ENCODE measurements at places on chromosomes 16 and 17.

DNA sequence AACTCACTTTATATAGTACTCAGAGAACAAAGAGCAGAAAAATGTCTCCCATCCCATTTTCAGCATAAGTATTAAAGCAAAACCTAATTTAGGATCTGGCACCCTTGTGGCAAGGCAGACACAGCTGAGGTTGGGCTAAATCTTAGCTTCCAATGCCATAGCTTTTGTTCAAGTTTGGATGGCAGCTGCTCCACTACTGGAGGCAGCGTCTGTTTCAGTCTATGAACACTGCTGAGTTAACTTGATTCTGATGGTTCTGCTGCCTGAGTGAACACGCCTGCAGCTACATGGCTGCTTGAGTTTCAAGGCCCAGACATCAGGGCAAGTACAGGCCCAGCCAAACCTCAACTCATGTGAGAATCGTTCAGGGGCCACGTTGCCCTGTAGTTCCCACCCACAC, 178.2 kb upstream of the RPH3AL start:
- DNase-seq, result no peak

- no peak for DNase-seq
Observed at GRCh38 chr17:61624951-61625350, 33.9 kb upstream of the NACA2 start.

DNA sequence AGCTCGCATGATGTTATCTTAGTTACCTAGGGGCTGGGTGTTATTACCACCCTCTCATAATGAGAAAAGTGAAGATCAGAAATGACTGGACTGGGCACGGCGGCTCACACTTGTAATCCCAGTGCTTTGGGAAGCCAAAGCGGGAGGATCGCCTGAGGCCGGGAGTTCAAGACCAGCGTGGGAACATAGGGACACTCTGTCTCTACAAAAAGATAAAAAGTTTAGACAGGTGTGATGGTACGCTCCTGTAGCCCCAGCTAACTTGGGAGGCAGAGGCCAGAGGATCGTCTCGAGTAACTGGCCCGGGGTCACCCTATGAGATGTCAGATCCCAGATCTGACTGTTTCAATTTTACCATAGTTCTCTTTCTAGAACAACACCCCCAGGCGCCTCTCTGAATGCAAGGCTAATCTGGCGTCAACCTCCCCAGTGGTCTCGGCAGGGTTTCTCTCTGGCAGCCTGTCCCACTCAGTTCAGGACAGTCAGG, 1.9 kb upstream of the CCDC102A start:
- DNase-seq, result no peak

- DNase-seq, result no peak
Observed at GRCh38 chr16:78866521-78866920, 734.0 kb downstream of the MAF start.

DNA sequence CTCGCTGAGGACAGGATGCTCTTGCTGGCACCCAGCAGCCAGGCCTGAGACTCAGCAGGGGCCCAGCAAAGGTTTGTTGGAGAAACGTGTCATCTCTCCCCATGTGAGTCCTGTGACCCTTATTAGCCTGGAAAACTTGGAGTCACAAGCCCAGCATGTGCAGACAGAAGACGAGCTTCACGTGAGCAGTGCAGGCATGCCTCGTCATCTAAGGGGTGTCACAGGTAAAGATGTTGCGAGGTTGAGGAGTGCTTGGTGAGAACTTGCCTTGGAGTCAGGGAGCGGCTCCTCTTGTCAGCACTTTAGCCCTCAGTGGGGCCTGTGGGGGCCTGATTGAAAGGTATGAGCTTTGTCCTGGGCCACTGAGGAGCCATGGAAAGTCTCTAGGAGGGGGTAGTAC, 2.1 kb upstream of the CTRL start:
- DNase-seq, result no peak

- DNase-seq, result no peak
Observed at GRCh38 chr16:14489460-14489859, 140.6 kb downstream of the PARN start.

GRCh38 chr17:13596241-13596923, 5.3 kb downstream of the HS3ST3A1 start:
- no peak for DNase-seq

DNA sequence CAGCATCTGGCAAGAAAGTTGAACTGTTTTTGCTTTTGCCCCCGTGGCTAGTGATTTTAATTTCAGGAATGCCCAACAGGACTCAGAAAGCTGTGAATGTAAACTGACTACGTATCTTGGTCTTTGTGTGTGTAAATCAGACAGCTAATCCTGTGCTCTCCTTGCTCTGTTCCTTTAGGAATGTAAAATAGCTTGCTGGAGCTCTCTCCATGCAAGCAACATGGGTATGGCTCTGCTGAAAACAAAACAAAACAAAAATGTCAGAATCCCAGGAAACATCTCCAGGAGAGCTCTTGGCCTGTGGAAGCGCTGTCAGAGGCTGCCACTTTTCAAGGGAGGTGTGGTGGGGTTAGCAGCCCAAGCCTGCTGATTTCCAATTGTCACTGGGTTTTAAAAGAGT, 161.8 kb upstream of the NOG start:
- DNase-seq, result no peak

DNA sequence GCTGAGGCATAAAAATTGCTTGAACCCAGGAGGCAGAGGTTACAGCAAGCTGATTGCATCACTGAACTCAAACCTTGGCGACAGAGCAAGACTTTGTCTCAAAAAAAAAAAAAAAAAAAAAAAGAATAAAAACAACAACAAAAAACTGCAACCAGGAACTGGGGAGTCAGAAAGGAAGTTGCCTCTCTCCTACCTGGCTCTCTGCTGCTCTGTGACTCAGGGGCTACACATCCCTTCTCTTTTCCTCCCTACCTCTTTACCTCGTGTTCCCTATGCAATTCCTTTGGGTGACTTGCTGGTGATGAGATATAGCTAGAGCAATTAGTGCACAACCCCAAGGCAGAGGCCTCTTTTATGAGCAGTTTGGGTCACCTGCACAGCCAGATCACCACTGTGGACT, 95.9 kb downstream of the ABCC1 start:
- no peak for DNase-seq

GRCh38 chr17:79836972-79837887, 2.0 kb downstream of the CBX4 start:
- no peak for DNase-seq

DNA sequence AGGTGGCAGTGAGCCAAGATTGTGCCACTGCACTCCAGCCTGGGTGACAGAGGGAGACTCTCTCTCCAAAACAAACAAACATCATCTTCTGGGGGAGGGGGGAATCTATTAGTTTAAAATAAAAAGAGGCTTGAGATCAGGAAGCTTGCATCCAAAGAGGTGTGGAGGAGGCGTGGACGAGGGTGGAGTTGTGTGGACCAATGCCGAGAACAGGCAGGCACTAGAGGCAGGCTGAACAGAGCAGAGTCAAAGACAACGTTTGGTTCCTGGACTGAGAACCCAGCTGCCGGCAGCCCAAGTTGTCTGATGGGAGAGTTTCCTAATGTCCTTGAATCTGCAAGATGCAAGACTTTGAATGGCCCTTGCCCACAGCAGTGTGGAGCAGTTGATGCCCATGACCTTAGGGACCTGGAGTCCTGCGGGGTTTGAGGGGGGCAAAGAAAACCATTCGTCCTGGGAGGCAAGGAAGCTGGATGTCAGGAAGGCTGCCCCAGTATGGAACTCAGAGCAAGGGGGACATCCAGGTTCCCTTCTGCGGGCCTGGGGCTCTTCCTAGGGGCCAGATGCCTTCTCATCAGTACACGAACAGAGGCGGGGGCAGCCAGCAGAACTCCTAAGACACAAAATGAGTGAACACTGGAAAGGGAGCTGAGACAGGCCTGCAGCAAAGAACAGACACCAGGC, 9.2 kb downstream of the TBC1D16 start:
- no peak for DNase-seq

DNA sequence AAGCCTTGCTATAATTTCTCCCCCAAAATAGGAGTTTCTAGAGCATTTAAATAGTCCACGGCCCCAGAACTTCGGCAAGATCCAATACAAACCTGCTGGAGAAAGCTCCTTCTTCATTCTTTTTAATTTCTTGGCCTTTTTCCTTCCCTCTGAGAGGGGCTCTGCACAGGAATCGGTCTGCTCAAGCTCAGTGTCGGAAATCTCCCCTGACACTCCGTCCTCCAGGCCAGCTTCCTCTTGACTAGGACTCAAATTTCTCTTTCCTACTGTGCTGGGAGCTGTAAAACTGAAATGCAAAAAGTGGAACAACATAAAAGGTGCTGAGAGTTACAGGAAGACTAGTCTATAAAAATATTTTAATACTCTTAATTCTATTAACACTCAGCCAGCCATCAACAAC, 183.3 kb downstream of the PARN start:
- DNase-seq, result no peak

DNA sequence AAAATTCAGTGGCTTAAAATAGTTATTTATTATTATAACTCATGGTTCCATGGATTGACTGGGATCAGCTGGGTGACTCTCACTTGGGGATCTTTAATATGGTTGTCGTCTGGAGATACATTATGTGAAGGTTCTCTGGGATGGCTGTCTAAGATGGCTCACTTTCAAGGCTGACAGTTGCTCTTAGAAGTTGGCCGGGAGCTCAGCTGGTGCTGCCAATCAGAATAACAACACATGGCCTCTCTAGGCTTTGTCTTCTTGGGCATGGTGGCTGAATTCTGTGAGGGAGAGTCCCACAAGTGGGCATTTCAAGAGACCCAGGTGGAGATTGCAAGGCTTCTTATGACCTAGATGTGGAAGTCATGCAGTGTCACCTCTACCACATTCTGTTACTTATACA, 269.7 kb downstream of the CA10 start:
- no peak for DNase-seq

DNA sequence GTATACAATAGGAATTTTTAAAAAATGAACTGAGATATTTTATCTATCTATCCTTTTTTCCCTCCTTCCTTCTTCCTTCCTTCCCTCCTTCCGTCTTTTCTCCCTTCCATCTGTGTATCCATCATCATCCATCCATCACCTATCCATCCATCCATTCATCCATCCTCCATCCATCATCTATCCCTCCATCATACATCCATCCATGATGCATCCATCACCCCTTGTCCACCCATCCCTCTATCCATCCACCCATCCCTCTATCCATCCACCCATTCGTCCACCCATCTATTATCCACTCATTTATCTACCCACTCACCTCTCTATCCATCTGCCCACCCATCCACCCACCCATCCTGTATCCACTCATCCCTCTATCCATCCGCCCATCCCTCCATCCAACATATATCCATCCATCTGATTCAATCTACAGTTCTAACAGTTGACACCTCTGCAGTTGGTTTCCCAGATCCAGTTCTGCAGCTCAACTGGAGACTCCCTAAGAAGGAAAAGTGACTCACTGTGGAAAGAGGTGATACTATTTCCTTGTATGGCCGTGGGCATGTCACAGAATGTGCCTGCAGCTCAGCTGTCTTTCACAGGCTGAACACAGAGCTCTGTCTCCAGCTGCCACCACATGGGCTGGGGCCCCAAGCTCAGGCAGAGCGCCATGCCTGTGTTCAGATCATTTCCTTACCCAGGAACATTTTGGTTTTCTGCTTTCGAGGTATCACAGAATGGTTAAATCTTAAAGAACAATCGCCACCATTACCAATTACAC, 130.8 kb downstream of the XYLT1 start:
- DNase-seq, result no peak

- DNase-seq, result no peak
Observed at GRCh38 chr16:30649725-30650368, 913 bp upstream of the PRR14 start.

DNA sequence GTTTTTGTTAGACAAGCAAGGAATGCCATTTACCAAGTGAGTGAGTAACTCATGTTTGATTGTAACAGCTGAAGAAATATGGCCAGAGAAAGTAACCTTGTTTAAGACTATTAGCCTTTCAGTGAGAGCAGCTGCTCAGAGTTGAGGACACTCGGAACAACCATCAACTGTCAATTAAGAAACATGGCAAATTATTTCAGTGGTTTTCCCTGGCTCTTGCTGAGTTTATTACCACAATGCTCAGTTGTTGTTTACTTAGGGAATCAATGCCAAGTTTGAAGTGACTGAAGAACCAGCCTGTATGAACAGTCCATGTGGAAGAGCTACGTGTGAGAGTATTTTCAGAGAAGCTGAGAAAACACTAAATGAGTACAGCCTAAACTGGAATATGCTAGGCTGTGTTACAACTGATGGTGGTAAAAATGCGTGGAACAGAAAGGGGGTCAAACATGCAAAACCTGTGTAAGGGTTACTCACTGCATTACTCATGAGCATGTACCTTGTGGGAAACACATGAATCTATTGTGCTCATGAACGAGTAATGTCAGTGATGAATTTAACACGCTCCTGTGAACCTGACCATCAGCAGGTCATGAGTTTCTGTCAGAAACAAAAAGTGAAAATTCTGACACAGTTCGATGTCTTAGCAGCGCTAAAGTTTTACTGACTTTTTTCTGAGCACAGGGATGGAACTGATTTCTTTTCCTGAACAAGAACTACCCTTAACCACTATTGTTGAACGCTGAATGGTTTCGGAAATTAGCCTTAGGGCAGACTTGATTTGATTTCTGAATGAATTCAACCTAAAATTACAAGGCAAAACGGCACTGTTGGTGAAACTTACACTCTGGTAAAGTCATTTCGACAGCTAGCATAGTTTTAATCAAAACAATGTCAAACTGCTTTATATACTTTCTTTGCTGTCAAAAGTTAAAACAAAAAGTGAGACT, 33.5 kb downstream of the GNA13 start:
- no peak for DNase-seq

GRCh38 chr17:71011391-71011790, 842.1 kb downstream of the KCNJ2 start:
- no peak for DNase-seq

GRCh38 chr17:71535321-71535720, 585.5 kb upstream of the SOX9 start:
- DNase-seq, result no peak

DNA sequence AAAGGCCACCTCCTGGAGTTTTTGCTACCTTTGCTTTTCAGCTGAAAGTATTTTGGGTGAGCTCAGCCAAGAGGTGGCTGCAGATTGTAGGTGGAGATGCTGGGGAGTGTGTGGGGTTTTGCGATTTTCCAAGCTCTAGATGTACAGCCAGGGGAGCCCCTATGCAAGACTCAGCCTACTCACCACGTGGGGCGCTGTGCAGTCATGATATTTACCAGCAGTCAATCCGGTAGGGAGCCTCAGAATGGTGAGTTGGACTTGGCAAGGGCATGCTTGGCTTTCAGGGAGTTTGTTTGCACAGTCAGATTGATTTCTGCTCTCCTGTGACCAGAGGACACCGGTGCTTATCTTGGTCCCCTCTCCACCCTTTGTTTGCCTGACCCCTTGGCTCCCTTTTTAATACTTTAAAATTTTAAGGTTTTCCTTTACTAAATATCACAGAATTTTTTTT, 175.3 kb downstream of the UTP18 start:
- no peak for DNase-seq

Data from activated CD4-positive, alpha-beta T cell treated with anti-CD3 and anti-CD28 coated beads for 24 hours (primary cell).